ENCODE measurements at places on chromosomes 16 and 17.
A peak's percentile ranks its signal among the peaks of the same experiment; 100 is the strongest.

- peak; percentile 43 for DNase-seq
These were observed 45.9 kb downstream of the PITPNM3 start for GRCh38 chr17:6510321-6510977.

GRCh38 chr17:82457073-82457928, 1.2 kb upstream of the NARF start:
- DNase-seq: no peak

GRCh38 chr17:56834380-56835263, 671 bp downstream of the DGKE start:
- peak; percentile 6 for DNase-seq

DNA sequence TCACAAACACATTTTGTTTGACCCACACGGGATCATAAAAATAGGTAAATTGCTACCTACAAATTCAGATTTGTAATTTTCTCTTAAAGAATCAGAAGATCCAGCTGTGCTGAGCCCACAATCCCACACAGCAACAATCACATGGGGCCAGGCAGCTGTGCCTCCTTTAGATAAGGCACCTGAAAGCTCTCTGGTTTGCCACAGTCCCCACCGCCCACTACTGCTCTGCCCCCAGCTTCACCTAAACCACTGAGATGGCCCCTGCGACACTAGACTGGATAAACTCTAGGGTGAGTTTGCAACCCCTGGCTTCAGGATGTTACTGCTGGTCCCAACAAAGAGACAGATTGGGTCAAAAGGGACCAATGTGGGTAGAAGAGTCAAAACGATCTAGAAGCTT, 96.8 kb downstream of the GSG1L start:
- DNase-seq: no peak

- peak; percentile 55 for DNase-seq
These were observed 87.3 kb upstream of the RPL38 start for GRCh38 chr17:74116087-74116717.

DNA sequence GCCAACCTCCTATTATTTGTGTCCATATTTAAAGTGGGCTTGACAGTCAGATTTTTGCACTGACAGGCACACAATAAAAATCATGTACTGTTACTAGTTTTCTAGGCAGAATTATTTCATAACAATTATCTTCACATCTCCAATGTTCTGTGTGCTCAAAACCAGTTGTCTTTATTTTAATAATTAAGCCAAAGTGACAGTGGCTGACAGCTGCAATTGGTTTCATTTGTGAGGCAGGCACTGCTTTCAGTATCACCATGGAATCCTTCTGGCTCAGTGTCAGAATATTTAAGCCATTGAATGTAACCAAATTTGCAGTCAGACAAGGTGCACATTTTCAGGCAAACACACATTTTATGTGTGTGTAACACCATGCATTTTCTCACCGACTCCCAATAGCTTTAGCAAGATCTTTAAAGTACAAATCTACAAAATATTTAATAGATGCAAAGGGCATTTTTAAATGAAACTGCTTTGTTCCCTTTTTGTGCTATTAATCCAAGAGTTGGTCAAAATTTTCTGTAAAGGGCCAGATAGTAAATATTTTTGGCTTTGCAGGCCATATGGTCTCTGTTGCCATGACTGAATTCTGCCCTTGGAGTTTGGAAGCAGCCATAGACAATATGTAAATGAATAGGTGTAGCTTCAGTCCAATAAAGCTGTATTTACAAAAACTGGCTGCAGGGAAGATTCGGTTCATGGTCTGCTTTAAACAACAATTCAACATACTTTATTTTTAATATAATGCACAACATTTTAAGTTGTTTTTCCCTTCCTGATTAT, 486.0 kb downstream of the KCNJ2 start:
- DNase-seq: no peak

DNA sequence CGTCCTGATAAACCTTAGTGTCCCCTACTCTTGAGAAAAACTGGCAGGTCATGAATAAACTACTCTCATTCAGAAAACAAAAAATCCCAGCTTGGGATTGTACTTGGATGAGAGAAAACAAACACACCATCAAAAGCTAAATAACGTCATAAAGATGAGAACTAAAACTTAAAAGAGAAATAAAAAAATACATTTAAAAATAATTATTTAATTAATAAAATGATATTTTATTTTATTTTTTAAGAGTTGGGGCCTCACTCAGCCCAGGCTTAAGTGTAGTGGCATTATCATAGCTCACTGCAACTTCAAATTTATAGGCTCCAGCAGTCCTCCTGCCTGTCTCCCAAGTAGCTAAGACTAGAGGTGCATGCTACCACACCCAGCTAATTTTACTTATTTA, 125.4 kb upstream of the CA10 start:
- DNase-seq: no peak

DNA sequence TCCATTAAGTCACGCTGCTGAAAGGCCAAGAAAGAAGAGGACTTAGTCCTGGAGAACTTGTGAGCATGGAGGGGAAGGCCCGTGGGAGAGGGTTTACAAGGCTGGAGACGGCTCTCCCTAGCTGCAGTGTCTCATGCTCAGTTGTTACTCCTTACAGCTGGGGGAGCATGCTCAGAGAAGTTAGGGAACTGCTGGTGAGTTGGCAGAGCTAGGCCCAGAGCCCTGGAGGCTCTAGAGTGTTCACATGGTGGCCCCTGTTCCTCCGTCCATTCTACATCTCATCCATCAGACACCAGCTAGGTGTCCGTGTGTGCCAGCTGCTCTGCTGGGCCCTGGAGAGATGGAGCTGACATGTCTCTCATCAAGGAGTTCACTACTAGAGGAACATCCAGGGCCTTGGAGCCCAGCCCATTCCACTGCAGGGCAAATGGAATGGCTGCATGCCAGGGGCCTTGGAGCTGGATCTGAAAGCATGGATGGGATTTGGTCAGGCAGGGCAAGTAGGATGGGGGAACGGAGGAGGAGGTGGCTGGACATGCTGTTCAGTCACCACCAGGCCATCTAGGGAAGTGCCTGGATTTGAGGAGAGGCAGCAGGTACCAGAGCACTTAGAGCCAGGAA, 6.3 kb downstream of the XYLT2 start:
- DNase-seq: no peak

- DNase-seq: peak; percentile 94
These were observed 709 bp upstream of the CD300LG start for GRCh38 chr17:43846221-43846712.

DNA sequence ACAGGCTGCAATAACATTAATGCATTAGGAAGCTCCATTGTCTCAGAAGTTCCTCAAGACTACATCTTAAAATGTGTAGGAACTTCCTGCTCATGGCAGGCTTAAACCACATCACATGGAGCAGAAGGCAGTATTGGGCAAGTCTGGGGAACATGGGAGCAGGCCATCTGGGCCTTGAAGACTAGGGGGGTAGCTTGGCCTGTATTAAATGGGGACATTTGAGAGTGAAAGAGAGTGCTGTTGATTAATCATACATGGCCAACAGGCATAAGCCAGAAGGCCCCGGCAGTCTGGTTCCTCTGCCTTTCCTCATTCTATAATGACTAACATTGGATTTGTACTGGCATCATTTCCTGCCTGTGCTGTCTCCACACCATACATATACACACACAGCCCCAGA, 25.2 kb upstream of the SLC5A11 start:
- no peak for DNase-seq

GRCh38 chr17:78576389-78577112, 645 bp downstream of the DNAH17 start:
- no peak for DNase-seq

DNA sequence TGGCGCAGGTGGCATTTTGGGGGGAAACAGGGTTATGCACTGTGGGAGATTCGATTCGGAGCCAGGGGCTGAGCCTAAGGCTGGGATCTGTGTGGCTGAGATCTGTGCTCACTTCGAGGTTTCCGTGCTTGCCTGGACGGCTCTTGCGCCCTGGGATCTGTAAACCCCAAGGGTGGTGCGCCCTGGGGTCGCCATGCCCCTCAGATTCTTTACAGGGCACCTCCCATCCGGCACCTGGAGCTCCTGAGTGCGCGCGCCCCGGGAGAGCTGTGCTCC, 377 bp downstream of the SLC13A5 start:
- no peak for DNase-seq

GRCh38 chr16:68403704-68404103, 44.6 kb downstream of the SMPD3 start:
- DNase-seq: no peak

GRCh38 chr16:89096768-89097391, 3.2 kb downstream of the ACSF3 start:
- no peak for DNase-seq

- DNase-seq: no peak
These were observed 2.6 kb downstream of the ATP2C2 start for GRCh38 chr16:84370723-84371552.

DNA sequence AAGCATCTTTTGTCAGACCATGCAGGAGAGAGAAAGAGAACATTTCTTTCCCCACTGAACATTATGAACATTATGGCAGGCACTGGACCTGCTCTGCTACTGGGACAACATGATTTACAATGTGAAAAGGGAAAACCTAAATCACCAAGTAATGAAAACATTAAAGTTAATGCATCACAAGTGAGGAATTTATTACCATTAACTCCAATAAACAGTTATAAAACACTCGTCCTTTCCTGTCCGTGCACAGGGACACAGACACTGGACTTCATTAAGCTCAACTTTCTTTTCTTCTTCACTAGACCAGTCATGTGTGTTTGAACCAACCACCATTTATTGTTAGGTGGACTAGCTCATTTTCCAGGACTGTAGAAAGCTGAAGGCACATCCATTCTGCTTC, 95.4 kb downstream of the SNX11 start:
- no peak for DNase-seq

DNA sequence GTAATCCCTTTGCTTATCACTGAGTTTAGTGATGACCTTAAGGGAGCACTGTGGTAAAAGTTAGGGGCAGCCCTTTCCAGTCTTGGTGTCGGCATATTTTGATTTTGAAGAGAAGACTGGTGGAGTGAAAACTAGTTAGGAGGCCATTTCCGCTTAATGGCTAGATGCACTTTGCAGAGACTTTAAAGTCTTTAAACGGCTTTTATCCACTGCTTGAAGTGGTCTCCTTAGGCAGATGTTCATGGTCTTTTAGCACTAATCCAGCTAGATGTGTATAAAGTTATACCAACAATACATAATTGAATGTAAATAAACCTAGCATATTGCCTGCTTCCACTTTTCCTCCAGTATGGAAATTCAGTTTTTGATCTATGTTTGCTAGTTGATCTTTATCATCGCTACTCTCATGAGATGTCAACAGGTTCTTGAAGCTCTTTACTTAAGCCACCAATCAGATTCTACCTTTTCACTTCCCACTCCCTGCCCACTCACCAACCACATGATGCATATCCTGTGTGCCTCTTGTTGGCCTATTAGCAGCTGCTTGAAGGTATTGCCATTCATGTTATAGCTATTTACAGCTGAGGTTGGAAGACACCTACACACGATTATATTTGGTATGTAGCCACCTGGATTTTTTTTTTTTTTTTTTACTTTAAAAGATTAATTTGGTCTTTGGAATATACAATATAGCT, 132.0 kb downstream of the NLK start:
- DNase-seq: no peak

- DNase-seq: no peak
These were observed 575.2 kb upstream of the CDH11 start for GRCh38 chr16:65697065-65697464.

DNA sequence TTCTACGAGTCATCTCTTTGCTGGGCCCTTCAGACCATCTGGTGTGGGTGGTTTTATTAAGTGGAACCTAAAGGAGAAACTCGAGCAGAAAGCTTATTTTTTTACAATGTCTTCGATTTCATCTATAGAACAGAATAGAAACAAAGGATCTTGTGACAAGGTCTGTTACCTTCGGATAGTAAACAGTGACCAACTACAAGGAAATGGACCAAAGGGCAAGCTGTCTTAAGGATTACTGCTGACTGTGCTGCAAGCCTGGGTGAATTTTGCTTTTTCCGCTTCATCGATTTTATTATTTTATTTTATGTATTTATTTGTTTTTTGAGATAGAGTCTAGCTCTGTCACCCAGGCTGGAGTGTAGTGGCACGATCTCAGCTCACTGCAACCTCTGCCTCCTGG, 348.9 kb upstream of the ERCC4 start:
- DNase-seq: no peak

DNA sequence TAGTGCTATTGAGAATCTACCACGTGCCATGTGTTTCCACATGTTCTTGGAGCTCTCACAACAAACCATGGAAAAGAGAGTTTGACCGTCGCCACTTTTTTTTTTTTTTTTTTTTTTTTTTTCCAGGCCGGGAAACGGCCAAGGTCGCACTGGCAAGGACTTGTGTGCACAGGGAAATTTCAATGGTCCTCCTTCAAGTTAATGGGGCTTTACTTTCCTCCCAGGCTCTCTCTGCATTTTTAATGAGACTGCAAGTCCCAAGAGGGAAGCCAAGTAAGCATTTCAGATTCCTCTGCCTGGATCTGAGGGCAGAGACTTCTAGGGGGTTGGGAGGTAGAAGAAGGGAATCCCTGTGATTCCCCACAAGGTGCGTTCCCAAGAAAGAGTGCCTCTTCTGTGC, 94.7 kb upstream of the MPHOSPH6 start:
- DNase-seq: no peak

GRCh38 chr17:43011728-43012472, 5.3 kb downstream of the IFI35 start:
- no peak for DNase-seq

- DNase-seq: no peak
These were observed 42.9 kb downstream of the GAS7 start for GRCh38 chr17:10155371-10156076.

GRCh38 chr17:2082003-2082781, 27.3 kb downstream of the HIC1 start:
- no peak for DNase-seq

DNA sequence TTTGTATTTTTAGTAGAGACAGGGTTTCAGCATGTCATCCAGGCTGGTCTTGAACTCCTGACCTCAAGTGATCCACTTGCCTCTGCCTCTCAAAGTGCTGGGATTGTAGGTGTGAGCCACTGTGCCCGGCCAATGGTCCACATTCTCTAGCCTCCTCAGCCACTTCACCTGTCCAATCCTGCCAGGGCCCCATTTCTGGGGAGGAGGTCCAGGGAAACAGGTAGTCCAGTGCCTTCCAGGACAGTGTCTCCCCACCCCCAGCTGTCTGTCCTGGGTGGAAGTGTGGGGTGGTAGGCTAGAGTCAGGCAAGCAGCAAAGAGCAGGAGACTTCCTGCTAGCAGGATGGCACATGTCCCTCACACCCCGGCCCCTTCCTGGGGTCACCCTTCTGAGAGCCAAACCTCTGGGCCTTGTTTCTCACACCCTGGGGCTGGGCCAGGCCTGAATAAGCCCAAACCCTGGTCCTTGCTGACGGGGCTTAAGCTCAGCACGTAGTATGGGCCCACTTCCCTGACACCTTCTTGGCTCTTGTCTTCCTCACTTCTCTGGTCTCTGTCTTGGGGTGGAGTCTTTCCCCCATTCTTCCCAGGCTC, 5.0 kb downstream of the FHOD1 start:
- DNase-seq: no peak

- DNase-seq: no peak
These were observed 8.6 kb downstream of the CES4A start for GRCh38 chr16:66996983-66997358.

Measured in AG08395 (cell line).